ENCODE measurements at places on chromosomes 12 and 14.

GRCh38 chr14:68623307-68623706 is 169.6 kb downstream of the ZFP36L1 start:
- H3K27ac ChIP-seq: no peak overlapping the region
- no peaks in the 10 kb centered on the region for H3K36me3 ChIP-seq

GRCh38 chr14:72546344-72547016 is 347.4 kb downstream of the DPF3 start:
- H3K4me1 ChIP-seq: peaks cover 7% of the 10 kb centered on the region
- DNase-seq: no peak
- no peaks in the 10 kb centered on the region for H3K27me3 ChIP-seq
- no peaks in the 10 kb centered on the region for H3K36me3 ChIP-seq
- H3K27ac ChIP-seq: no peak overlapping the region

GRCh38 chr14:68718023-68718990 is 74.6 kb downstream of the ZFP36L1 start:
- H3K27me3 ChIP-seq: no peaks in the 10 kb centered on the region
- no peaks in the 10 kb centered on the region for H3K36me3 ChIP-seq
- no peak overlapping the region for H3K27ac ChIP-seq
- peaks cover 4% of the 10 kb centered on the region for H3K4me1 ChIP-seq
- H3K4me3 ChIP-seq: no peak overlapping the region

GRCh38 chr14:43778937-43779639 is 728.0 kb downstream of the FSCB start:
- no peak overlapping the region for H3K27ac ChIP-seq
- no peaks in the 10 kb centered on the region for H3K27me3 ChIP-seq
- H3K4me3 ChIP-seq: no peak overlapping the region

- peaks cover 22% of the 10 kb centered on the region for H3K4me1 ChIP-seq
- H3K27ac ChIP-seq: no peak overlapping the region
- H3K36me3 ChIP-seq: no peaks in the 10 kb centered on the region
- H3K4me3 ChIP-seq: no peak overlapping the region
- DNase-seq: no peak
- peaks cover 20% of the 10 kb centered on the region for H3K27me3 ChIP-seq
Observed at GRCh38 chr12:54126696-54127537, 61.9 kb downstream of the SMUG1 start.

- no peak for DNase-seq
- no peak overlapping the region for H3K4me3 ChIP-seq
- H3K27ac ChIP-seq: no peak overlapping the region
- H3K27me3 ChIP-seq: no peaks in the 10 kb centered on the region
- no peaks in the 10 kb centered on the region for H3K4me1 ChIP-seq
Observed at GRCh38 chr12:118359541-118359915, 13.2 kb downstream of the TAOK3 start.

GRCh38 chr12:2679068-2679815 is 115.5 kb upstream of the FKBP4 start:
- H3K27ac ChIP-seq: no peak overlapping the region
- no peak for DNase-seq
- H3K4me3 ChIP-seq: no peak overlapping the region
- no peaks in the 10 kb centered on the region for H3K4me1 ChIP-seq
- no peaks in the 10 kb centered on the region for H3K36me3 ChIP-seq

GRCh38 chr12:22396253-22396652 is 61.7 kb upstream of the ST8SIA1 start:
- no peaks in the 10 kb centered on the region for H3K4me1 ChIP-seq
- H3K4me3 ChIP-seq: no peak overlapping the region
- H3K36me3 ChIP-seq: no peaks in the 10 kb centered on the region

DNA sequence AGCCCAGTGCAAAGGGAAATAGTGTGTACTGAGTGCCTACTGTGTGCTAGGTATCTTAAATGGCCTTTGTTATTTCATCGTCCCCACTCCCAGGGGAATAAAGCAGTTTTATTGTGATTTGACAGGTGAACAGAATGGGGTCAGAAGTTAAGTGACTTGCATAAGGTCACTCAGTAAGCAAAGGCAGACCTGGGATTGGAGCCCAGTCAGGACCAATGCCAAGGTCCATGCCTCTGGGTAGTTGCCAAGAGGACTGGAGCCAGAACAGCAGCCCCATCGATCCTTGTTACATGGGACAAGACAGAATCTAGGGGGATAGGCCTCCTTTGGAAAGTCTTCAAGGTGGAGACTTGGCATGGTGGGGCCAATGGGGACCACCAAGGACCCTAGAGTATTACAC is 227.4 kb upstream of the PWP1 start:
- no peak overlapping the region for H3K27ac ChIP-seq
- no peaks in the 10 kb centered on the region for H3K36me3 ChIP-seq
- H3K4me1 ChIP-seq: no peaks in the 10 kb centered on the region
- H3K27me3 ChIP-seq: no peaks in the 10 kb centered on the region

DNA sequence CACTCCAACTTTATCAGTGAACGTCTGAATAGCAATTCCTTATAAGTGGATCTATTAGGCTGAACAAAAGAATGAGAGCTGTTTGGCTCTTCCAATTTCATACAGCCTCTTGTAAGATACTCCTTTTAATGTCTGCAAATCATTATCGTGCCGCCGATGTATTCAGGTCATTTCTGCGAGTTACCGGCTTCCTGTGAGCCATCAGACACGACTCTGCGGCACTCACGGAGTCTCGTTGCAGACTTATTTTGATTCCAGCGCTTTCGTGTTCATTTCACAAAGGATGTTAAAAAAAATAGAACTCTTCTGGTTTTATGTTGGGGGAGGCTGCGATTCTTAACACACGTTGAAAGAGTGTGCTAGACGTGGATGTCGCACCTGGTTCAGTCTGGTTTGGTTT is 106.6 kb downstream of the GLT1D1 start:
- no peaks in the 10 kb centered on the region for H3K27me3 ChIP-seq
- H3K4me3 ChIP-seq: no peak overlapping the region
- H3K27ac ChIP-seq: no peak overlapping the region
- no peaks in the 10 kb centered on the region for H3K4me1 ChIP-seq
- no peak for DNase-seq

DNA sequence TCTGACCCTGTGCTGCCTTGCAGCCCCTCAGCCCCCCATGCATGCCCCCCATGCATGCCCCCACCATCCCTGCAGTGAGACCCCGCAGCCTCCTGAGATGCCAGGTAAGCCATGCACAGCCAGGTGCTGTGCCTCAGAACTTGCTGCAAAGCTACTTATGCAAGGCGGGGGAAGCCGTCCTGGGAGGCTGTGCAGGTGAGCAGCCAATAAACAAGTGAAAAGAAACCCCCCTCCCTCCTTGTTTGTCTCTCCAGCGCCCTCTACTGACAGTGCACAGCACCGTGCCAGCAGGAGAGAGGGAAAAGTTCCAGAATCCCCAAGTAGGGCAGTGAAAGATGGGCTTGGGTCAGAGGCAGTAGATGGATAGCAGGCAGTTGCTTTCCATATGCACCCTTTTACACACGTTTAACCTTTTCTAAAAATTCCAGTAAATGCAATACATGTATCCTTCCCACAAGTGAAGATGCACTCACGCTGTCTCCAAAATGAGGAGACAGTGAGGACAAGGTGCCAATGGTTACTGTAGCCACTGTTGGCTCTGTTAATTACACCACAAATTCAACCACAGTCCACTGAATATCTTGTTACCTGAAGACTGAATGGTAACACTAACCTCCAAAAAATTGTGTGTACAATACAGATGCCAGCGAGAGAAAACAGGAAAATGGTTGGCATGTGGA is 18.0 kb downstream of the TNFAIP2 start:
- H3K4me3 ChIP-seq: no peak overlapping the region
- no peaks in the 10 kb centered on the region for H3K36me3 ChIP-seq
- DNase-seq: no peak

GRCh38 chr14:77219591-77219990 is 38.0 kb downstream of the TMEM63C start:
- no peak overlapping the region for H3K4me3 ChIP-seq
- H3K27me3 ChIP-seq: peaks cover 59% of the 10 kb centered on the region
- no peak overlapping the region for H3K27ac ChIP-seq
- no peaks in the 10 kb centered on the region for H3K36me3 ChIP-seq
- no peak for DNase-seq

GRCh38 chr12:52436828-52437474 is 2.8 kb upstream of the KRT75 start:
- no peak overlapping the region for H3K4me3 ChIP-seq
- H3K27ac ChIP-seq: no peak overlapping the region
- DNase-seq: no peak
- H3K36me3 ChIP-seq: no peaks in the 10 kb centered on the region

DNA sequence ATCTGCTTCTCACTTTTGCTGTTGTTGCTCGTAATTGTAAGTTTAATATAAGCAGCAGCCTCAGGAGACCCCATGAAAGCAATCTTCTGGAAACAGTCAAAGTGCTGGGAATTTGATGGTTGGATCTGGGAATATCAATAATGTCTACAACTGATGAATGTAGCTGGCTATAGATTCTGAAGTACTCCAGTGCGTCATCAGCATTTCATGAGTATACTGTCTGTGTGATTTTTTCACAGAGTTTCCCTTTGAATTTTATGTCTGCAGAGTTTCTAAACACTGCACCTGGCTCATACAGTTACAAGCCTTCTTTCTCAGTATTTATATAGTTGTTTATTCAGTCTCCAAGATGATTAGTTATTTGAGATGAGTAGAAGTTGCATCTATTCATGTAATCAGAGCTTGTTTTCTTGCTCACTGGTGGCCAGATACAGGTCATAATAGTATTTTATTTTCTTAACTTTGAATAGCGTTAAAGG is 222.3 kb downstream of the RAD51B start:
- H3K27ac ChIP-seq: no peak overlapping the region
- no peak for DNase-seq
- H3K4me1 ChIP-seq: peaks cover 29% of the 10 kb centered on the region

- peaks cover 22% of the 10 kb centered on the region for H3K4me1 ChIP-seq
- no peaks in the 10 kb centered on the region for H3K36me3 ChIP-seq
- H3K27me3 ChIP-seq: peaks cover 40% of the 10 kb centered on the region
- DNase-seq: no peak
- no peak overlapping the region for H3K4me3 ChIP-seq
- no peak overlapping the region for H3K27ac ChIP-seq
Observed at GRCh38 chr14:103103461-103104388, 9.2 kb downstream of the EXOC3L4 start.

GRCh38 chr12:14410841-14411569 is 45.5 kb downstream of the ATF7IP start:
- H3K36me3 ChIP-seq: peaks cover 11% of the 10 kb centered on the region
- no peak for DNase-seq
- H3K4me3 ChIP-seq: no peak overlapping the region
- no peaks in the 10 kb centered on the region for H3K4me1 ChIP-seq
- no peak overlapping the region for H3K27ac ChIP-seq

DNA sequence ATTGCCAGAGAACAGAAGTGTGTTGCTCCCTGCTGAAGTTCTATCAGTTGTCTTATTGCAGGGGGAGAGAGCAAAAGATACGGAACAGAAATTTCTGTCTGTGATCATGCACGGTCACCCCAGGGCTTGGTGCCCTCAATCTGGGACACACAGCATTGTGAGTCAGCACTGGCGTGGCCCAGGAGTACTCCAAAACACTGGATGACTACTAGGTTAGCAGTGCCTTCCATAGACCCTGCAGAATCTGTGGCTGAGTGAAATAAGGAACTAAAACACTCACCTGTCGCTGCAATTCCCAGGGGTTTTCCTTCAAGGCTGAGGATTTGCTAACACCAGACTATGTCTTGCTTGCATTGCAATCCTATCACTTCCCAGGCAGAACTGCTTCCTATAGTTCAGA is 165.5 kb downstream of the ANO6 start:
- H3K27me3 ChIP-seq: no peaks in the 10 kb centered on the region
- no peak for DNase-seq
- H3K4me1 ChIP-seq: no peaks in the 10 kb centered on the region
- H3K36me3 ChIP-seq: peaks cover 72% of the 10 kb centered on the region

- no peak for DNase-seq
- no peak overlapping the region for H3K27ac ChIP-seq
- H3K27me3 ChIP-seq: no peaks in the 10 kb centered on the region
- H3K4me1 ChIP-seq: peaks cover 30% of the 10 kb centered on the region
- no peak overlapping the region for H3K4me3 ChIP-seq
- no peaks in the 10 kb centered on the region for H3K36me3 ChIP-seq
Observed at GRCh38 chr12:111411185-111411764, 5.6 kb downstream of the SH2B3 start.

DNA sequence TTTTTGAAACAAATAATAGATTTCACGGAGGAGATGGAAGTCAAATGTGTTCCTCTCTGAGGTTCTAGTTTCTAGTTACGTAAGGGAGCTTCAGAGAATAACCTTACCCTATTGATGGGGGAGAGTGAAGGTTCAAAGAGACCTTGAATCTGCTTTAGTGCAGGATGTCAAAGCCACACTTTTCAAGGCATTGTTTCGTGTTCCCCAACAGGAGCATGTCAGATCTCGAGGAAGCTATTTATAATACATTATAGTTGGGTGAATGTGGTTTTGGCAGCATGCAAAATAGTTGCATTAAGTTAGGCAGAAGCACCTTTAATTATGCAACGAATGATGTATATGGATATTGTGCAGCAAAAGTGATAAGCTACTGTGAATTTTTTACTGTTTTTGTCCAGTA is 614.9 kb downstream of the SLC16A7 start:
- DNase-seq: no peak
- H3K4me3 ChIP-seq: no peak overlapping the region
- H3K36me3 ChIP-seq: no peaks in the 10 kb centered on the region
- no peaks in the 10 kb centered on the region for H3K4me1 ChIP-seq
- no peaks in the 10 kb centered on the region for H3K27me3 ChIP-seq
- H3K27ac ChIP-seq: no peak overlapping the region

DNA sequence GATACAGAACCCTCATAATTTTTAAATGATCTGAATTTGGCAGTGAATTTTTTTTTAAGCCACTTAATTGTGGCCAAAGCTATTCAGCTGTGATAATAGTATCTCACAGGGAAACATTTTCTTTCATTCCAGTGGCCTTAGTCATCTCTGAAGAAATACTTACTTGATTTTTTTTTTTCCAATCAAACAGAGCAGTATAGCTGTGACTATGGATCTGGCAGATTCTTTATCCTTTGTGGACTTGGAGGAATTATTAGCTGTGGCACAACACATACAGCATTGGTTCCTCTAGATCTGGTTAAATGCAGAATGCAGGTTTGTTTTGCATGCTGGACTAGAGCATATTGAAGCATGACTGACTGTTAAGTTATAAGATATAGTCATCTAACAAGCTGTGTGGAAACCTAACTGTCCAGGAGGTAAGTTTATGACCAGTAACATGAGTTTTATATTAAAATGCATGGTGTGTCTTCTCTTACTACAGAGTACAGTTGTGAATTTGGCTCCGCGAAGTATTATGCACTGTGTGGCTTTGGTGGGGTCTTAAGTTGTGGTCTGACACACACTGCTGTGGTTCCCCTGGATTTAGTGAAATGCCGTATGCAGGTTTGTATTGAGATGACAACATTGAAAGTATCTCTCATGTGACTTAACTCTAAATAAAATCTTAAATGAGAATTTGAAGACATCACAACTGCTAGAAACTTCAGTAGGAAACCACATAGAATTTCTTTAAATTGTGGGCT is 1.9 kb downstream of the SLC25A3 start:
- peak overlapping the region; percentile 98 for H3K4me3 ChIP-seq

- H3K36me3 ChIP-seq: no peaks in the 10 kb centered on the region
- no peak overlapping the region for H3K27ac ChIP-seq
- H3K27me3 ChIP-seq: peaks cover 22% of the 10 kb centered on the region
- H3K4me1 ChIP-seq: peaks cover 2% of the 10 kb centered on the region
- peak; percentile 44 for DNase-seq
Observed at GRCh38 chr12:31234955-31235867, 90.7 kb downstream of the SINHCAF start.

GRCh38 chr14:77123381-77124325 is 17.9 kb downstream of the ZDHHC22 start:
- peaks cover 7% of the 10 kb centered on the region for H3K27me3 ChIP-seq
- no peaks in the 10 kb centered on the region for H3K36me3 ChIP-seq
- peaks cover 23% of the 10 kb centered on the region for H3K4me1 ChIP-seq
- no peak overlapping the region for H3K4me3 ChIP-seq
- DNase-seq: no peak

GRCh38 chr12:109729801-109730200 is 16.2 kb downstream of the FAM222A start:
- H3K4me1 ChIP-seq: peaks cover 34% of the 10 kb centered on the region
- DNase-seq: no peak
- H3K36me3 ChIP-seq: no peaks in the 10 kb centered on the region
- no peak overlapping the region for H3K4me3 ChIP-seq

Data from neuronal stem cell (in vitro differentiated cells).